Astrocyte of the spinal cord (primary cell): ENCODE measurements at places on chromosomes 3 and 15.

GRCh38 chr3:82807781-82808180 lies 1046.3 kb upstream of the GBE1 start:
- no peak for DNase-seq

DNA sequence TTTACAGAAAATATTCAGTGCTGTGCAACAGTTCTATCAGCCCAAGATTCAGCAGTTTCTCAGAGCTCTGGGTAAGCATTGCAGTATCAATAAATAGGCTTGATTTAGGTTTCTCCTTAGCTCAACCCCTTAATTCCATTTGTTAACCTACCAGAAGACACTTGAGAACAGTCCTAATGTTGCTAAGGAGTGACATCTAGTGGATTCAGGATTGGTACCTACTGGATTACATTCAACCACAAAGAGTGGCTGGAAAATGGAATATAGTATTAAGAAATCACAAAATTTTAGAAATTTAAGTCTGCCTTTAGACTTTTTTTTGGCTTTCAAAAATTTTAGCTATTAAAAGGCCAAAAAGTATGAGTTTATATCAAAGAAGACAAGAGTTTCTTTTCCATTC lies 34.7 kb downstream of the POLG start:
- DNase-seq, result peak; percentile 43

- no peak for DNase-seq
These were observed 59.5 kb downstream of the PIK3CB start for GRCh38 chr3:138775254-138775595.

DNA sequence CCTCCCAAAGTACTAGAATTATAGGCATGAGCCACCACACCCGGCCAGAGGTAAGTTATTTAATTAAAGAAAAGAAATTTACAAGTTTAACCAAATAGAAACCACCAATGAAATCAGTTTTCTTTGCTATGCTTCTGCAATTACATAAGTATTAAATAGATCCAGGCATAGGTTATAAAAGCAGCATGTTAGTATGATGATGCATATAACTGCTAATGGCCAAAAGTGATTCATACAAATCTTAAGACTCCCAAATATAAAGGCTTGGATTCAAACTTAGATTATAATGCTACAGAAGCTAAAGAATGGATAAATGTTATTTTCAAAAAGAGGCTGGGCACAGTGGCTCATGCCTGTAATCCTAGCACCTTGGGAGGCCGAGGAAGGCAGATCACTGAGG lies 32.8 kb upstream of the HDC start:
- DNase-seq, result no peak

GRCh38 chr15:39919748-39920509 lies at the start of gene GPR176:
TSS of gene GPR176 (minus strand) at chr15:39920266. CDS start at chr15:39920026, 240 bp downstream.
- peak; percentile 88 for DNase-seq

DNA sequence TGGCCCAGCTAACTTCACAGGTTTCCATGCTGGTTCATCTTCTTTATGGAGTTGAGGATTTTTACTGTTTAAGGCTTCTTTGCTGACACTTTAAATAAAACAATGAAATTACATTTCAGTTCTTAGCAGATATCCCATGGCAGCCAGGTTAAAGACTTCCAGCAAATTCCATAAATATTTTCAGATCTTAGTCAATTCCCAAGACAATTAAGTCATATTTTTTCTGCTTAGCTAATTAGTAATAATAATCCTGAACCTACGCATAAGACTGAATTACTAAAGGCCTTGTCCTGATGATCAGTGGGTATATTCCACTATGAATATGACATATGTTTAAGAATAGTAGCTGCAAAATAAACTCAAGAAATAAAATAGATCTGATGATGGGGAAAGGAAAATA lies 83.3 kb downstream of the NR2E3 start:
- no peak for DNase-seq

DNA sequence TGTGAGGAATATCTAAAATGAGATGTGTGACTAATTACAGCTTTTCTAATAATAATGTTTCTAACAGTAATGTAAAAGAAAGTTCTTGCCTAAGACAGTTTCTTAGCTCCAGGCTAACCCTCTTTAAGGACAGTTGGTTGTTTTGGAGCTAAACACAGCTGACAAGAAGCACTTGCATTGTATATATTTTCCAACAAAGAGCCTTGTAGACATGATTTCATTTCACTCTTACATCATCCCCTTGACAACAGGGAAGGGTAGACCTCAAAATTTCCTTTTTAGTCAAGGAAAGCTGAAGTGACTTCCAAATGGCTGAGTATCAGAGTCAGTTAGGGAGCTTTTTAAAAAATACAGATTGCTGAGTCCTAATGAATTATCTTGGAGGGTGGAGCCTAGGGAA lies 4.1 kb downstream of the ARID3B start:
- DNase-seq, result no peak

GRCh38 chr15:67107014-67107812 lies 41.8 kb downstream of the SMAD3 start:
- DNase-seq, result peak; percentile 99

DNA sequence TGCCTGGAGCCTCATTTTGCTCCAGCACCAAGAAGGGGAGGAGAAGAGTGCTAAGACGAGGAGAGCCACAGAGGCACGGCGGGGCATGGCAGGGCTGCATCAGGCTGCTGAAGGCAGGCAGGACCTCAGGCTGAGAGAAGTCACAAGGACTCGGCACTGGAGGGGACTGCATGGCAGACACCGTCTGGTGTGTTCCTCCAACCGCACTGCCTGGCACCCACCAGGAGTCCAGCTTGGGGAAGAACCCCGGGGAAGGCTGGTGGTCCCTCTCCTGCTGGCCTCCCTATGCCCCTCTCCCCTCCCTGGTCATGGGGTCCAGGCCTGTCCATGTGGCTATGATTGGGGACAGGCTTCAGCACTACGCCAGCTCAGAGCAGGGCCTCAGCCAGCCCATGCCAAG lies 153.2 kb upstream of the MEF2A start:
- no peak for DNase-seq

DNA sequence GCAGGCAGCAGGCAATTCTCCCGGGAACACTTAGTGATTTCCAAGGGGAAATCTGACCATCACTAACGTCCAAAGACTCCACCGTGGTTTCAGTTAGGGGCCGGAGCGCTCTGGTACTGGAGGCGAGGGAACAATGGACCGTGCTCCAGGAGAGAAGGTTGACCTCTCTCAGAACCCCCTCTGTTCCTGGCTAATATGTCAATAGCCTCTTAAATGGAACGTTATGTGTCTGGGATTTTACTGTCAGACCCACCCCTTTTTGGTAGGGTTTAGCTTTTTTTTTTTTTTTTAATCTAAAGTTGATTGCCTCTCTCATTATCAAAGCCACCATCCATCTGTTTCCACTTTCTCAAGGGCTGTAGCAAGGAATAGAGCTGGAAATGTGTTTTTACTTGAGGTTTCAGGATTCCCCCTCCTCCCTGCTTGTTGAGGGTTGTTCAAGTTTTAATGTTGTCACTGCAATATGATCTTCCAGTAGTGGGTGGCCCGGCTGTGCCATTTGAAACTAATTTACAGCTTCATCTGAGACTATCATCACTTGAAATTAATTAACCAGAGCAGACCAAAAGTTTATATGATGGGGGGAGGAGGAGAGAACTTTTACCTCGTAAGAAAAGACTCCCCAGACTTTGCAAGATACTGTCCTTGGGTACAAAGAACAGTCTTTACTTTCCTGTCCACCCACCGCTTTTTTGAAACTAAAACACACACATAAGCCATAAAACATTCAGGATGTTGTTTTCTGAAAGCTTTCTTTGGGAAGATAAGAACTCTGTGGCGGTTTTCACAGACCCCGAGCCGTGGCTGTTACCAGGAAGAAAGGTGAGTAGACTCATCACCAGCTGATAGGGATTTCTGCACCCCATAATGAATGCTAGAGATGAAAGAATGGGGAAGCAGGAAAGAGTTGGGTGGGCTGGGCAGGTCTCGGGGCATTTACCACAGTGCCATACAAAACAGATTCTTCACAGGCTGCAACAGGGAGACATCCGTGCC lies 187.8 kb downstream of the UACA start:
- DNase-seq, result no peak

DNA sequence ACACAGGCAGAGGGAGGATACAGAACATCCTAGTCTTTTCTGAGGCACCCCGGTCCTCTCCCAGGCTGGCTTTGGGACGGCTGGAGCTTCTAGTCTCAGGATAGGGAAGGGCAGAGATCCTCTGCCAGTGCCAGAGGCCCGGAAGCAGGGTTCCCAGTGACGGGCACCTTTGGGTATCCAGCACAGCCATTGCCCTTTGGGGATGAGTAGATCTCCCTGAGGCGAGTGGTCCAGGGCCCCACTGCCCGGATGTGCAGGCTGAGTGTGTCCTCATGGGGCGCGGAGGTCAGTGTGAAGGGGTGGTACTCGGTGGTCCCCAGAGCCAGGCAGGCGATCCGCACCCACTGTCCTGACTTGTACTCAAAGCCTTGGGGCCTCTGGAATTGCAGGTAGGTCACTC lies 18.3 kb downstream of the DUOX2 start:
- DNase-seq, result no peak

DNA sequence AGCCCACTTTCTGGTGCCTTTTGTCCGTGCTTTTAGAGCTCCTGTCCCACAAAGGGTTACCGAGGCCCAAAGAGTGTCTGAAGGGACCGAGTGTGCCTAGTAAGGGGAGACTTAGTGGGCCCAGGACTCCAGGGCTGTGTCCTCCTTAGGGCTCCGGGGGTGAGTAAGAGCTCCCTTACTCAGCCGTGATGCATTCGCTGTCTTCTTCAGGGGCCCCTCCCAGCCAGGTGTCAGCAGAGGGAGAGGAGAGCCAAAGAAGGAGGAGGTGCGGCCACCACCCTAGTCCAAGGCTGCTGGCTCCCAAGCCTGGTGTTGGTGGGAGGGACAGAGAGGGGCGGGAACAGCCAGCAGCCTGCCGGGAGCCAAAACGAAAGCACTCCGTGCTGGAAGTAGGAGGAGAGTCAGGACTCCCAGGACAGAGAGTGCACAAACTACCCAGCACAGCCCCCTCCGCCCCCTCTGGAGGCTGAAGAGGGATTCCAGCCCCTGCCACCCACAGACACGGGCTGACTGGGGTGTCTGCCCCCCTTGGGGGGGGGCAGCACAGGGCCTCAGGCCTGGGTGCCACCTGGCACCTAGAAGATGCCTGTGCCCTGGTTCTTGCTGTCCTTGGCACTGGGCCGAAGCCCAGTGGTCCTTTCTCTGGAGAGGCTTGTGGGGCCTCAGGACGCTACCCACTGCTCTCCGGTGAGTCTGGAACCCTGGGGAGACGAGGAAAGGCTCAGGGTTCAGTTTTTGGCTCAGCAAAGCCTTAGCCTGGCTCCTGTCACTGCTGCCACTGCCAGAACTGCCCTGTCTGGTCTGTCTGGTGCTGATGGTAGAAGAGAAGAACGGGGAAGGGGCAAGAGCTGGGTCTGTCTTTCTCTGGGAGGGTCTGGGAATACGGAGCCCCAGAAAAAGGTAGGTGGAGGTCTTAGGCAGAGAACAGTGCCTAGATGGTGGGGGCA lies at the start of gene IL17RC:
Gene IL17RC, plus strand, starts transcription at position 365 of the 947 bp plus-strand sequence. Its CDS starts 218 bp downstream, at position 583.
- peak; percentile 88 for DNase-seq

DNA sequence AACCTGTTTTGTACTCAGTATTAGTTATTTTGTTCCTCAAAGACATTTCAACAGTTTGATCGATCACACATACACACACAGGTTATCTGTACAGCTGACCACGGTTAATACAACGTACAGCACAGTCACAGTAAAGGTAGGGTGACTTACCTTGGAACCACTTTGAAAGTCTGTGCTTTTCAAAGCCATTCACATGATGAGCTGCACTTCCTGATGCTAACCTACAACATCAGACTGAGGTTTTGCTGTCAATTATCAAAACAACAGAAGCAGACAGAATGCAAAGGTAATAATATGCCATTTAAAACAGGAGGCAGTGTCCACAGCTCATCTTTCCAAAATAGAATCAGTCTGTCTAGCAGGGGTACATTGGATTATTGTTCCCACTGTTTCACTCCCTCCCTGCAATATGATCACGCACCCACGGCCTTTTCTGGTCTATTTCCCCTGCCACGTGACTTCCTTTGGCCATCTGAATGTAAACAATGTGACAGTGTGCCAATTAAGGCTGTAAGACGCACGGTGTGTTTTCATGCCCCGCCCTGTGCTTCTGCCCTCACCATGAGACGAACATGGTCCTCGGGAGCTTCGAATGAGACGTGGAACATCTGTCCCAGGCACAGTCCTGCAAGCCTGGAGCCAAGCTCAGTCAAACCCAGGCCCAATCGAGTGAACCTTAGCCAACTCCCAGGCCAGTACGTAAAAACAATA lies 102.4 kb downstream of the FMN1 start:
- DNase-seq, result no peak

DNA sequence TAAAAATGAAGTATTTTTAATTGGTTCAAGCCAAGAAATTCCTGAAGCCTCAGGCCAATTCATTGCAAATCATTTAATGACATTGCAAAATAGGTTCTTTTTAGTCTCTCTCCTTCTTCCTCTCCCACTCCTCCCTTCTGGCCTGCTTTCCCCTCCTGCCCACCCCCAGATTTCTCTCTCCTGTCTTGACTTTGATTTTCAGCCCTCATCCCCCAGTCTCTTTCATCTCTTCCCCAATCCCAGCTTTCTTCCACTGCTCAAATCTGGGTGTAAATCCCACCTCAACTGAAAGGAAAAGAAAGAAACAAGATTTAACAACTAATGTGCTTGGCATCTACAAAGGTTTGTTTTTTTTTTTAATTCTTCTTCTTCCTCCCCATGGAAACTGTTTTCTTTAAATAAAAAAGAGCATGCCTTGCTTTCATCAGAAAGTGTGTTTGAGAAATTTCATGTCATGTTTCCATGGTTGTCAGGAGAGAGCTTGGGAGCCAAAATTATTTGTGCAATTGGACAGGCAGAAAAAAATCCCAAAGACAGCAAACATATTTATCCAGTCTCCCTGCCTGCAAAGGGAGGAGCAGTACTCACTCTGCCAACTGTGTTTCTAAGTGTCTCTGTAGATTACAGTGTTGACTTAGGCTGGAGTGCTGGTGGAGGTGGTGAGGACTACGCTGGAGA lies 50.4 kb downstream of the BOC start:
- peak; percentile 45 for DNase-seq

- no peak for DNase-seq
These were observed 55.9 kb upstream of the LARS2 start for GRCh38 chr3:45332493-45332892.

- DNase-seq, result peak; percentile 54
These were observed 5.5 kb upstream of the GP5 start for GRCh38 chr3:194404365-194405140.

- DNase-seq, result no peak
These were observed 29.3 kb downstream of the ASTE1 start for GRCh38 chr3:130997289-130997688.

- no peak for DNase-seq
These were observed 4.5 kb downstream of the PLXNB1 start for GRCh38 chr3:48425281-48425812.

GRCh38 chr15:90564051-90564450 lies 34.3 kb downstream of the CRTC3 start:
- DNase-seq, result no peak

- no peak for DNase-seq
These were observed 20.9 kb downstream of the TP63 start for GRCh38 chr3:189652042-189652441.

DNA sequence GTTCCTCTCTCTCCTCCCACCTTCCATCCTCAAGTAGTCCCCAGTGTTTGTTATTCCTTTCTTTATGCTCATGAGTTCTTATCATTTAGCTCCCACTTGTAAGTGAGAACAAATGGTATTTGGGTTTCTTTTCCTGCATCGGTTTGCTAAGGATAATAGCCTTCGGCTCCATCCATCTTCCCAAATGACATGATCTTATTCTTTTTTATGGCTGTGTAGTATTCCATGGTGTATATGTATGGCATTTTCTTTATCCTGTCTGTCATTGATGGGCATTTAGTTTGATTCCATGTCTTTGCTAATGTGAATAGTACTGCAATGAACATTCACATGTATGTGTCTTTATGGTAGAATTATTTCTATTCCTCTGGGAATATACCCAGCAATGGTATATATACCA lies 62.4 kb upstream of the CFAP161 start:
- no peak for DNase-seq

- DNase-seq, result peak; percentile 39
These were observed 25.0 kb upstream of the BFSP2 start for GRCh38 chr3:133374708-133375402.
